ENCODE measurements at places on chromosomes 16 and 17.

DNA sequence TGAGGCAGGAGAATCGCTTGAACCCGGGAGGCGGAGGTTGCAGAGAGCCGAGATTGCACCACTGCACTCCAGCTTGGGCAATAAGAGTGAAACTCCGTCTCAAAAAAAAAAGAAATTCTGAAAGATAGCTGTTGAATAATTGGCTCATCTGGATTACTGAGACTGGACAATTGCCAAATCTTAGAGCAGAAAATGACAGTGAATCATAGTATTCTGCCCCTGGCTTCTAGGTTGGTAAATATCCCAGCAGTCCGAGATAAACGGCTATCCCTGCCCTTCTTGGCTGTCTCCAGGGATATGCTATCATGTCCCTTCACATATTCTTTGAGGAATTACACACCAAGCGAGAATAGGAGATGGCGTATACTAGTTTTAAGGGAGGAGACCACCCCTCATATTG lies 35.5 kb upstream of the METTL16 start:
- DNase-seq = no peak

- no peak for DNase-seq
Observed at GRCh38 chr17:78362232-78362631, 2.4 kb upstream of the SOCS3 start.

- no peak for DNase-seq
Observed at GRCh38 chr17:63954402-63955063, 18.2 kb downstream of the SCN4A start.

DNA sequence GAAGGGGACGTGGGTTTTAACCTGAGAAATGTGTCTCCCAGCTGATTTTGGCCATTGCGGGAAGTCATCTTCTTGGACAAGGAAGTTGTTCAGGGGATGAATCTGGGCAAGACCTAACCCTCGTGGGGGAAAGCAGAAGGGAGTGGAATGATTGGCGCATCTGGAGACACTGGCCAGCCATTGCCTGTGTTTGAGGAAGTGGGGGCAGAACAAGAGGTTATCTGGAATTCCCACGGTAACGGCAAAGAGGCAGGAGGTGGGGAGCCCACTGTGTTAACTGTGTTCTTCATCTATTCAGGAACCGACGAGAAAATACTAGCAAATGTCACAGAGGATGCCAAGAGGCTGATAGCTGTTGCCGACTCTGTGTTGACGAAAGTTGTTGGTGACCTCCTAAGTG lies 66.9 kb downstream of the RNF213 start:
- no peak for DNase-seq

GRCh38 chr16:53428681-53429080 lies 5.6 kb upstream of the RBL2 start:
- no peak for DNase-seq

DNA sequence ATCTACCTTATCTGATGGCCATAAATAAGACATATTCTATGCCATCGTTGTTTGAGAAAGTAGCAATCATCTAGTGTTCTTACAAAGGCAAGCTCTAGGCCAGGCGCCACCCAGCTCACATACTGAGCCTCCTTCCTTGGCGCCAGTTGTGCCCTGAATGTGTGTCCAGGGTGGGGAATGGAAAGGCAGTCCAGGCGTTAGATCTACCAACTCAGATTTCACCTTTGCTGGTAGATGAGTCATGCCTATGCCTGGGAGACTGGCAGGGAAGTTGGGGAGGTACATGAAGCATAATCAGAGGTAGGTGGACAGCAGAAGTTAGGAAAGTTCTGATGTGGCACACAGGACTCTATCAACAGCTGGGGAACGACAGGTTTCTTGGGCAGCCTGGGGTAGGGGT lies 23.6 kb downstream of the SDR42E1 start:
- no peak for DNase-seq

GRCh38 chr17:45224671-45225050 lies 3.0 kb downstream of the FMNL1 start:
- no peak for DNase-seq

DNA sequence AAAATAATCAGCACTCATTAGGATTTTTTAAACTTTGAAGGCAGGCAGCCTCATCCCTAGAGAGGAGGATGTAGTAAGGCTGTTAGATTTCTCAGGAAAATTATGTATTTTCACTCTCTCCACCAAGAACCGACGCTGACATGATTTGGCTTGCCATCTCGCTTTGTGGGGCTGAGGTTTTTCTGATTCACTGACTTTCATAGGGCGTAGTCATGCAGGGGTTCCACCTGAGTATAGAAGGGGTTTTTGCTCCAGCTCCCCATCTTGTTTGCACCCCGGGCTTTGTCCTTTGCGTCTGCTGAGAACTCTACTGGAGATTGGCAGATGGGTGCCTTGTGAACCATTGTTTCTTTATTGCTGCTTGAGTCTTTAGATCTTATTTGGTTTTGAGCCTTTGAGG lies 20.2 kb downstream of the TOM1L1 start:
- DNase-seq = no peak

DNA sequence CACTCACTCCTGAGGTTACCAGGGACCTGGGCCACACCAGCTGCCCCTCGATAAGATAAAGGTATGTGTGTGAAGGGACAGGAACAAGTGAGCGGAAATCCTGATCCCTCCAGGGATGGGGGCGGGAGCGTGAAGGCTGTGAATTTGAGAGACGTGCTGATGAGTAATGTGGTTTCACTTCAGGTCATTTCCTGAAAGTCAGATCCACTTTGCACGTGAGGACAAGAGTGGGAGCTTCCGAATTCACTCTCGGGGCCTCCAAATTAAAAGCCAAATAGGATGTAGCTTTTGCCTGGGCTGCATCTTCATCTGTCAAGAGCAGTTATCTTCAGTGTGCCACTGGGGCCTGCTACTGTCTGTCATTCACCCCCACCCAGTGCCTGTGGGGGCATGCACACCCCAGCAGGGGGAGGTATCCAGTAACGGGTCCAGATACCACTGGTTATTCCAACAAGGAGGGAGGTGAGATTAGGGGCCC lies 87.4 kb upstream of the LHX1 start:
- no peak for DNase-seq

GRCh38 chr17:7894226-7894625 lies 5.6 kb downstream of the CHD3 start:
- no peak for DNase-seq

DNA sequence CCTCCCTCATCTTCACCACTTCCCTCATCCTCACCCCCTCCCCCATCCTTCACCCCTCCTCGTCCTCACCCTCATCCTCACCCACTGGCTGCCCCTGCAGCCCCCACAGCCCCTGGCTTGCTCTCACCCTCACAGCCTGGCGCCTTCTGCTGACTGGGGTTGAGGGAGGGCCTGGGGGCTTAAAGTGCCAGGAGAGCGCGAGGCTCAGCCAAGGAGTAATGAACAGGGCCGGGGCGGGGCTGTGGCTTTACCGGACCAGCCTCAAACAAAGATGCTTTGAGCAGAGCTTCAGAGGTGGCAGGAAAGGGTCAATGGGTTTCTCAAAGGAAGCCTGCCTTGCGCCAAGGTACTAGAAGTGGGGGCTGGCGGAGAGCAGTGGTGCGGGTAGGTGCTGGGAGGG lies at the start of gene PRSS33:
PRSS33 (minus strand) TSS at position 155 of the 400 bp plus-strand sequence. CDS start 1,013 bp downstream, outside the sequence.
- DNase-seq = no peak

GRCh38 chr16:71623597-71623996 lies 2.4 kb upstream of the MARVELD3 start:
- DNase-seq = no peak

Measured in WTC11 (cell line).